Heart right ventricle (tissue), 16 donors: ENCODE measurements at places on chromosomes 13 and 19. TPM values are rescaled to one million over a fixed set of nuclear protein-coding genes. Genes with fewer than 3 reads are reported as not detected.

DNA sequence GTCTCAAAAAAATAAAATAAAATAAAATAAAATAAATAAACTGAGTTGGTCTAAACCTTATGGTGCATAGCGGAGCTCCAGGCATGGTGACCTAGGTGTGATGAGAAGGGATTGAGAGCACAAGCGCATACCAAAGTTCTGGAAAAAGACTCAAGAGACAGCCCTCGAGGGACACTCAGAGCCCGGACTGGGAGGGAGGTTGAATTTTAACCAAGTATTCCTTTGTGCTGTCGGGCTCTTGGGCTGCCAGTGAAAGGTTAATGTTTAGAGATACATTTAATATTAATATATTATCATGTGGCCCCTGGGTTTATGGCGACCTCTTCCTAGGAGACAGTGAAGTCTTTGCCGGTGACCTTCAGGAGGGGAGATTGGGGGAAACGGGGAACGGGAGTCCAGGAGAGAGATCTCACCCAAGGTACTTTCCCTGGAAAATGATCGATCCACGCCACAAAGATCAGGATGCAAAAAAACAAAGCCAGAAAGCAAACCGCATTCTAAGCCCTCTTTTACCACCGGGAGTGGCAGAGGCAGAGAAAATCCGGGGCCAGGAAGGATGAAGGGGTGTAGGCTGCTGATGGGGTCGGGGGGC lies 1.6 kb downstream of the FUT6 start:
- DNase-seq, result no peak

- DNase-seq, result no peak
Observed at GRCh38 chr19:292951-293350, 1.7 kb upstream of the PLPP2 start.

- DNase-seq, result no peak
Observed at GRCh38 chr13:40534456-40534855, 132.0 kb downstream of the FOXO1 start.

Gene CGB2
- not detected for polyA plus RNA-seq

DNA sequence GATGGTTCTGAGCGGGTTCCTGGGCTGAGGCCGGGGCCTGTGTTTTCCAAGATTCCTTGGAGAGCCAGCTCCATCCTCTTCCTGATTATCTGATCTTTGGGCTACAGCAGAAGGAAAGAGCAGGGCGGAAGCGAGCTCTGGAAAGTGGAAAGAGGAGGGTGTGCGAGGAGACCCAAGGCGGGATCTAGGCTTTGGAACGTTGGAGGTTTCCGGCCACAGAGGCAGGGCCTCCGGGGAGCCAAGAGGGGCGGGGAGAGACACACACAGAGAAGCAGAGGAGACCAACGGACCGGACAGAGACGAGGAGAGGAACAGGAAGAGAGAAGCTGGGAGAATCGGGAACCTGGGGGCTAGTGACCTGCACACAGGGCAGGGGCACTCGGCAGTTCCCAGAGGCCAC lies at the start of gene CLEC11A:
Gene CLEC11A, plus strand, starts transcription at position 296 of the 400 bp plus-strand sequence. CDS start 162 bp downstream, outside the sequence.
- peak; percentile 68 for DNase-seq

GRCh38 chr13:26785838-26786630 lies 25.4 kb upstream of the GPR12 start:
- DNase-seq, result peak; percentile 14

- DNase-seq, result no peak
Observed at GRCh38 chr13:22114630-22115311, 443.9 kb downstream of the FGF9 start.

Gene CFAP97D2
- polyA plus RNA-seq, result not detected

Gene CYP4F22
- polyA plus RNA-seq, result not detected

Gene ALG11
- polyA plus RNA-seq, result 6.4 TPM

Gene ZNF428
- polyA plus RNA-seq, result 43.2 TPM

DNA sequence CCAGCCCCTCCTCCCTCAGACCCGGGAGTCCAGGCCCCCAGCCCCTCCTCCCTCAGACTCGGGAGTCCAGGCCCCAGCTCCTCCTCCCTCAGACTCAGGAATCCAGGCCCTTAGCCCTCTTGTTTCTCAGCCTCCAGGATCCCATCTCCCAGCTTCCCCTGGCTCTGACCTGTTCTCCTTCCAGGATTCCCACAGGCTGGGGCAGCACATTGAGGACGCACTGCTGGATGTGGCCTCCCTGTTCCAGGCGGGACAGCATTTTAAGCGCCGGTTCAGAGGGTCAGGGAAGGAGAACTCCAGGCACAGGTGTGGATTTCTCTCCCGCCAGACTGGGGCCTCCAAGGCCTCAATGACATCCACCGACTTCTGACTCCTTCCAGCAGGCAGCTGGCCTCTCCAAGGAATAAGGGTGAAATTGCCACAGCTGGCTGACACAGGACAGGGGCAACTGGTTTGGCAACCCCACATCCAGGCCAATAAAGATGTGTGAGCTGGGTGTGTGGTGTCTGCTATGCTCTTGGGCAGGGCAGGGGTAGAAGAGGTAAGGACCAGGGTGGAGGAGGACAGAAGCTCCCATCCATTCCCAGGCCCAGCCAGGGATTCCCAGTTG lies 22.4 kb downstream of the CPT1C start:
- DNase-seq, result no peak

Gene COL4A2
- 265 TPM for polyA plus RNA-seq

GRCh38 chr19:42052241-42052863 lies 17.7 kb downstream of the GRIK5 start:
- DNase-seq, result no peak

- DNase-seq, result no peak
Observed at GRCh38 chr13:48819376-48819775, 156.3 kb upstream of the FNDC3A start.

Gene THAP8
- 5.3 TPM for polyA plus RNA-seq

GRCh38 chr19:38661136-38661535 lies 13.7 kb downstream of the ACTN4 start:
- no peak for DNase-seq

Gene LRRC63
- polyA plus RNA-seq, result 0.15 TPM

GRCh38 chr13:105084931-105085330 lies 1450.5 kb downstream of the EFNB2 start:
- DNase-seq, result no peak
